Vagina (tissue), 2 donors: ENCODE measurements at places on chromosomes 7 and 10. TPM values are rescaled to one million over a fixed set of nuclear protein-coding genes. Genes with fewer than 3 reads are reported as not detected.

AMZ1 gene
- 1.2 TPM for total RNA-seq

DNA sequence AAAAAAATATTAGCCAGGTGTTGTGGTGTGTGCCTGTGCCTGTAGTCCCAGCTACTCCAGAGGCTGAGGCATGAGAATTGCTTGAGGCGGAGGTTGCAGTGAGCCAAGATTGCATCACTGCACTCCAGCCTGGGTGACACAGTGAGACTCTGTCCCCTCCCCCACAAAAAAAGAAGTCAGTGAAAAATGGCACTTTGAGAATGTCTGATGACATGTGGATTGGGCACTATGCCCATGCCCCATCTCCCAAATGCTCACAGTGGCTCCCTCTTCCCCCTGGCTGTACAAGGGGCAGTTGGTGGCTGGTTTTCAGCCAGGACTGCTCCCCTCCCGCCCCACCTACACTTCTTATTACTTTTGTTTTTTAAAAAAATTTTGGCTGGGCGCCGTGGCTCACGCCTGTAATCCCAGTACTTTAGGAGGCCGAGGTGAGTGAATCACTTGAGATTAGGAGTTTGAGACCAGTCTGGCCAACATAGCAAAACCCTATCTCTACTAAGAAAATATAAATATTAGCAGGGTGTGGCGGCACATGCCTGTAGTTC, 26.1 kb downstream of the IL15RA start:
- DNase-seq, result no peak

GRCh38 chr7:94406696-94407095, 12.0 kb downstream of the COL1A2 start:
- DNase-seq, result no peak

PLCE1 gene
- total RNA-seq, result 13.0 TPM

ZNF92 gene
- 6.1 TPM for total RNA-seq
